CD4-positive, alpha-beta memory T cell (primary cell): ENCODE measurements at places on chromosomes 13 and 19. TPM values are rescaled to one million over a fixed set of nuclear protein-coding genes. Genes with fewer than 3 reads are reported as not detected.

The ZNF607 gene
- total RNA-seq = 13.0 TPM

The SYCN gene
- total RNA-seq = not detected

The PROSER3 gene
- total RNA-seq = 46.5 TPM

The SYNE4 gene
- total RNA-seq = 5.0 TPM

The KLF2 gene
- total RNA-seq = 425 TPM

The GFY gene
- not detected for total RNA-seq

The CCDC169 gene
- total RNA-seq = not detected

The FCGBP gene
- total RNA-seq = 74.4 TPM

The SERPINE3 gene
- not detected for total RNA-seq

The SIGLEC11 gene
- total RNA-seq = not detected

The TRAPPC6A gene
- total RNA-seq = 51.9 TPM

The NLRP7 gene
- not detected for total RNA-seq

The CERS4 gene
- total RNA-seq = 29.2 TPM

The SCN1B gene
- 1.5 TPM for total RNA-seq

The ZNF222 gene
- 11.4 TPM for total RNA-seq

The CEACAM7 gene
- not detected for total RNA-seq

The LPAR2 gene
- total RNA-seq = 72.4 TPM

The MAN2B1 gene
- 137 TPM for total RNA-seq

The SIGLEC5 gene
- not detected for total RNA-seq

The CASP14 gene
- not detected for total RNA-seq

The CHST8 gene
- not detected for total RNA-seq

The ZNF442 gene
- total RNA-seq = 2.5 TPM

The ADPRHL1 gene
- 1.3 TPM for total RNA-seq

The LGI4 gene
- 0.81 TPM for total RNA-seq

The CEACAM5 gene
- total RNA-seq = not detected

The SHANK1 gene
- total RNA-seq = not detected

The ATP1A3 gene
- total RNA-seq = 3.5 TPM

The ERICH4 gene
- not detected for total RNA-seq

The LRRC8E gene
- not detected for total RNA-seq

The ZNF888 gene
- 11.4 TPM for total RNA-seq

The SIRT6 gene
- 26.8 TPM for total RNA-seq

The CYP4F12 gene
- total RNA-seq = 3.7 TPM

The TYROBP gene
- total RNA-seq = 17.3 TPM

The MTUS2 gene
- 0.14 TPM for total RNA-seq

The ZNF429 gene
- total RNA-seq = 31.9 TPM

The LACC1 gene
- 5.0 TPM for total RNA-seq

The CDX2 gene
- not detected for total RNA-seq

The LGALS4 gene
- total RNA-seq = 6.1 TPM

The NXNL1 gene
- not detected for total RNA-seq

The ZNF541 gene
- 0.53 TPM for total RNA-seq

The IGLON5 gene
- total RNA-seq = not detected

The TNNI3 gene
- total RNA-seq = not detected

The PEG3 gene
- total RNA-seq = not detected

The THSD1 gene
- 0.87 TPM for total RNA-seq

The ETHE1 gene
- 29.1 TPM for total RNA-seq

The NCR1 gene
- total RNA-seq = not detected

The HCN2 gene
- 2.9 TPM for total RNA-seq

The GSX1 gene
- total RNA-seq = not detected

The TMEM238 gene
- total RNA-seq = 9.9 TPM

The MZT1 gene
- 7.9 TPM for total RNA-seq

The LYPD3 gene
- total RNA-seq = 3.7 TPM
